CD8-positive, alpha-beta T cell (primary cell): ENCODE measurements at places on chromosomes 3 and 15.

DNA sequence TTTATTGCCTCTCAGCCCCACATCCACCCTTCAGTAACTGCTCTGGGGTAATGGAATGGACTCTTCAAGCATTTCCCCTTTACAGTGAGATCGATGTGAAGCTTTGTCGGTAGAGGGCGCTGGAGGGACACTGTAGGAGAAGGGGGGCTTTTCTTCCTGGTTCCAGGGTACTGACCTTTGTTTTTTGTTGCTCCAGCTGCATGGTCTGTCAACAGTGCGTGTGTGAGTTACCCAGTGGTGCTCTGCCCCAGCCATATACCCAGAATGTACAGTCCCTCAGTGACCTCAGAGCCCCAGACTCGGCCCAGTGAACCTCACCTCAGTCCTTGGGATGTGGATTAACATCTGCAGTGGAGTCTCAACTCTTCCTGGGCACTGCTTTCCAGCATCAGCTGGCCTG lies 180.3 kb upstream of the TSC22D2 start:
- no peak for DNase-seq

- DNase-seq, result no peak
Observed at GRCh38 chr3:39205131-39205530, 12.7 kb upstream of the XIRP1 start.

- no peak for DNase-seq
Observed at GRCh38 chr15:43423793-43424192, 52.9 kb downstream of the TUBGCP4 start.

- DNase-seq, result no peak
Observed at GRCh38 chr3:107369791-107370190, 7.4 kb upstream of the CCDC54 start.

DNA sequence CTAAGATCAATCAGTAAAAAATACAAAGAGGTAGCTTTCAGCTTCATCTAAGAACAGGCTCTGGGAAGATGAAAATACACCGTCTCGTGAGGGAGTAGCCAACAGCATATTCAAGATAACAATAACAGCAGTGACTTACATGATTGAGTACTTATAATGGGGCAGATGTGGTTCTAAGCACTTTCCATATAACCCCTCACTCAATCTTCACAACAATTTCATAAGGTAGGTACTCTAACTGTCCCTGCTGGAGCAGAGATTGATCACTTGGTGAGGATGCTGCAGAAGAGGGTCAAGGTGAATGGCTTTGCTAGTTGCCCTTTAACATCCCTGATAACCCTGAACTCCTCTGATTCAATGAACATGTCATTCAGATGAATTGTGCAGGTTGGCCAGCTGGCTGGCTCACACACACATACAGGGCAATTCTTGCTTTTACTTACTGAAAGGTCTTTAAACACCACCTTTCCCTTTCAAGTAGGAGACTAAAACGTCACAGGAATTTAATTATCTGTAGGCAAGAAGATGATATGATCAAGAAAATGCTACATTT lies 984.2 kb upstream of the CFAP20DC start:
- DNase-seq, result no peak

DNA sequence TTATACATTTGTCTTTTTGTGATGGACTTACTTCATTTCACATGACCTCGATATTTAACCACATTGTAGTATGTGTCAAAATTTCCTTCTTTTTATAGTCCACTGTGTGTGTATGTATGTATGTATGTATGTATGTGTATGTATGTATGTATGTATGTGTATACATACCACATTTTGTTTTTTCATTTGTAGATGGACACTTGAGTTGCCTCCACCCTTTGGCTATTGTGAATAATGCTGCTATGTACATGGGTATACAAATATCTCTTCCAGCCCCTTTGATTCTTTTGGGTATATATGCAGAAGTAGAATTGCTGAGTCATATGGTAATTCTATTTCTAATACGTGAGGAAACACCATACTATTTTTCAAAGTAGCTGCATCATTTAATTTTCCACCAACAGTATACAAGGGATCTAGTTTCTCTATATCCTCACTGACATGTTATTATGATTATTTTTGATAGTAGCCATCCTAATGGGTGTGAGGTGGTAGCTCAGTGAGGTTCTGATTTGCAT lies 228.2 kb downstream of the OPA1 start:
- no peak for DNase-seq

DNA sequence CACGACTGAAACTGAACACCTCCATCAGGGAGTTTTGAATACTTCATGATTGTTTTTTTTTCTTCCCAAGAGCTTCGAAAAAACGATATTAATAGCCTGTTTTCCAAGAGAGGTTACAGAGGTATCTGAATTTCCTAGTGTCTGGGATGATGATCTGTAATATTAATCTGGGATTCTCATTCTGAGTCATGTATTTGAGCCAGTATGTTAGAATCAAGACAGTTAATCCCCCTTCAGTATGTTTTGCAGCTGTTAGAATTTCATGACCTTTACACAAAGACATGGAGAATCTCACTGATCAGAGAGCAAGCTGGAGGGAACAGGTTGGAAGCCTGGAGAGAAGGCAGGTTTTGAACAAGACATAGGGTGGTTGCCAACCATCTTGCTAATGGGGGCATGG lies 234.5 kb upstream of the GAP43 start:
- DNase-seq, result no peak

- DNase-seq, result no peak
Observed at GRCh38 chr15:29800491-29801366, 21.5 kb downstream of the TJP1 start.

GRCh38 chr3:184889312-184889904 lies 77.4 kb downstream of the VPS8 start:
- DNase-seq, result no peak

DNA sequence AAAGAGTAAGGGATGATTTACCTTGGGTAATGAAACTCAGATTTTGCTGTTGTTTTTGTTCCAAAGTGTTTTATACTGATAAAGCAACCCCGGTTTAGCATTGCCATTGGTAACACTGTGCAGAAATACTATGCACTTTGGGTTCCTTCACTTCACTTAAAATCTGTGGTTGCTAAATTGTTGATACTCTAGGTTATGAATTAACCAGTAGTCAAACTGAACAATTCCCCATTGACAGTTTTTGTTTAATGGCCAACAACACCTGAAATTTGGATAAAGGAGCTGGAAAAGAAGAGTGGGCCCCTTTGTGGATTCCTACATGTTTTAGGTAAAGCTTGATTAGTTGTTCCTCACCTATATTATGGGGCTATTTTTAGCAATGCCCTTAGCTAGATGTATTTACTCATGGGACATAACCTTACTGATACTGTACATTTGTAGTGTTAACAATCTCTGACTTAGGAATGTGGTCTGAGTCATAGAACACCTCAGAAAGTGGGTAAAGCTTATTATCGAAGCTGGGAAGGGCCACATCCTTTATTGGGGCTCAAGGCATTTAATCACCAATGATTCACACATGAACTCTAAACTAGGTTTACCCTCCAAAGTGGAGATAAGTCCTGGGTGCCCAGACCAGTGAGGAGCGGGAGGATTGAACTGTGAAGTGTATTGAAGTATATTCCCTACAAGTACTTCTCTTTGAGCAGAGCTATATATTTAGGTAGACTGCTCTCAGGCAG lies 29.5 kb upstream of the THRB start:
- DNase-seq, result no peak

GRCh38 chr3:11391174-11391879 lies 119.1 kb downstream of the ATG7 start:
- DNase-seq, result no peak

- DNase-seq, result no peak
Observed at GRCh38 chr3:98070840-98071239, 16.1 kb upstream of the OR5AC2 start.

- no peak for DNase-seq
Observed at GRCh38 chr3:9916346-9916733, 558 bp upstream of the IL17RC start.

DNA sequence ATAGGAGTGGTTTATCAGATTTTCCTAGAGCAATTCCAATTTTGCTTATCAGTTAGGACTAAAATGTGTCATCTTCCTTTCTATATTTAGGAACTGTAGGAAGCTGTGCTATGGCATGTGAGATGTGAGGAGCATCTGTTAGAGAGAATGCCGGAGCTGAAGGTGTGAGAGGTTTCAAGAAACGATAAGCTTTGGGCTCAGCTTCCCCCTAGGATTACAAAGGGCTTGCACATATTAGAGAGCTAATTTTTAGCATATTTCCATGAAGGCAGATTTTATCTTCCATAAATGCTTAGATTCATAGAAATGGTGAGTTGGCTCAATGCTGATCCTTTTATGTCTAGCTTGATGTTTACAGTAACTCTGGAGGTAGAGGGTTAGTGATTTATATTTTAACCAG lies 120.2 kb downstream of the CNTN4 start:
- no peak for DNase-seq

DNA sequence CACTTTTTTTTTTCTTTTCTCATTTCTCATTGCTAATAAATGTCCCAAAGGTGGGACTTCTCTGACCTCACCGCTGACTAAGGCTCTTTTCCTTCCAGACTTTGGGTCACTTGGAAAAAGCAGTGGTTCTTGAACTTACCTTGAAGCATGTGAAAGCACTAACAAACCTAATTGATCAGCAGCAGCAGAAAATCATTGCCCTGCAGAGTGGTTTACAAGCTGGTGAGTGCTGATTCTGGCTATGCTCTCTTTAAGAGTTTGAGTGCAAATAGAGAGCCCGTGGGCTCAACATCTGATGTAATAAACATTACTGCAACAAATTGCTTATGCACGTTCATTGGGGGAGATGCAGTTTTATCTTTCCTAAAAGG lies 2.0 kb downstream of the BHLHE40 start:
- DNase-seq, result no peak

- DNase-seq, result peak; percentile 32
Observed at GRCh38 chr15:68385240-68385561, 46.8 kb downstream of the ITGA11 start.

DNA sequence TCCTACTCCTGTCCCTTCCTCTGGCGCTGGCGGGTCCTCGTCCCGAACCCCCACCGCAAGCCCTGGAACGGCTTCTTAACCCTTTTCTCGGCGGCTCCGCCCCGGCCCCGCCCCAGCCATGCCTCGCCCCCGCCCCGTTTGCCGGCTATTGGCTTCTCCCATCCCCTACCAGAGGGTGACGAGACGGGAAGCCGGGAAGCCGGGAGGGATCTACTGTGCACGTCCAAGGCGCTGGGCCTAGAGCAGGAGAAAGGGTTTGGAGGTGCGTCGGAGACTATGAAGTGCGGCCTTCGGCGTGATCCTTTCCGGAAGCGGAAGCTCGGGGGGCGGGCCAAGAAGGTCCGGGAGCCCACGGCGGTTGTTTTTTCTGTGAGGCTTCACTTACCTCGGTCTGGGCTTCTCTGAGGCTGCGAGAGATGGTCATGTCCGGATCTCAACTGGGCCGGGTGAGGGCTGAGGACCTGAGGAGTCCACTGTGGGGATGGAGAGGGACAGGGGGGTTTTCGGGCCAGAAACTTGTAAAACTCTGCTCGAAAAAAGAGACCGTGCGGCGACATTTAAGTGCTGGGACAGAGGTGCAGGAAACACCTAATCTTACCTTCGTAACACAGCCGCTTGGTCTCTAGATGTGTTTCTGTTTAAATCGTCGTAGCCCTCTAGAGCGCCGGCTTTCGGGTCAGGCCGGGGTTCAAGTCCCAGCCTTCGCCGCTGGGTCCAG lies 21.4 kb downstream of the ROPN1B start:
- DNase-seq, result peak; percentile 78

- DNase-seq, result no peak
Observed at GRCh38 chr3:137222736-137223225, 265.0 kb downstream of the IL20RB start.

GRCh38 chr3:3771567-3771966 lies 27.7 kb upstream of the LRRN1 start:
- DNase-seq, result no peak

- DNase-seq, result no peak
Observed at GRCh38 chr3:9173445-9173844, 76.0 kb downstream of the SRGAP3 start.

DNA sequence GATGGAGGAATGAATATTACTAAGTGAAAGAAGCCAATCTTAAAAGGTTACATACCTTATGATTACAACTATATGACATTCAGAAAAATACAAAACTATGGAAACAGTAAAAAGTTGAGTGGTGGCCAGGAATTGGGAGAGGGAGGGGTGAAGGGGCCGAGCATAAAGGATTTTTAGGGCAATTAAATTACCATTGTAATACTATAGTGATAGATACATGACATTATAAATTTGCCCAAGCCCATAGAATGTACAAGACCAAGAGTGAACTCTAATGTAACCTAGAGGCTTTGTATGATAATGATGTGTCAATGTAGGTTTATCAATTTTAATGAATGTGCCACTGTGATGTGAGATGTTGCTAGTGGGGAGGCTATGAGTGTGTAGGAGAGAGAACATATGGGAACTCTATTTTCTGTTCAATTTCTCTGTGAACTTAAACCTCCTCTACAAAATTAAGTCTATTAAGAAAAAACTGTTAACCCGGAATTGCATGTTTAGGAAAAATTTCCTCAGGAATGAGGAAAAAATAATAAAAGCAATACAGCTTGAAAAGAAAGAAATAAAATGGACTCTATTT lies 541.9 kb upstream of the UBE2E2 start:
- DNase-seq, result no peak

- no peak for DNase-seq
Observed at GRCh38 chr15:74511583-74511982, 29.4 kb upstream of the ARID3B start.

- no peak for DNase-seq
Observed at GRCh38 chr3:184676927-184677326, 34.9 kb downstream of the MAGEF1 start.

- no peak for DNase-seq
Observed at GRCh38 chr3:133880886-133881455, 14.7 kb downstream of the RAB6B start.

DNA sequence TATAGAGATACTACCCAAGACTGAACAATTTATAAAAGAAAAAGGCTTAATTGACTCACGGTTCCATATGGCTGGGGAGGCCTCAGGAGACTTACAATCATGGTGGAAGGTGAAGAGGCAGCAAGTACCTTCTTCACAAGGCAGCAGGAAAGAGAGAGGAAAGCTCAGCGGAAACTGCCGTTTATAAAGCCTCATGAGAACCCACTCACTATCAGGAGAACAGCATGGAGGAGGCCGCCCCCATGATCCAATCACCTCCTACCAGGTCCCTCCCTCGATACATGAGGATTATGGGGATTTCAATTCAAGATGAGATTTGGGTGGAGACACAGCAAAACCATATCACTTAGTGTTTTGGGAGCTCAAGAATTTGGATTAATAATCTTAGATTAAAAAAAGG lies 240.2 kb downstream of the UACA start:
- DNase-seq, result no peak

DNA sequence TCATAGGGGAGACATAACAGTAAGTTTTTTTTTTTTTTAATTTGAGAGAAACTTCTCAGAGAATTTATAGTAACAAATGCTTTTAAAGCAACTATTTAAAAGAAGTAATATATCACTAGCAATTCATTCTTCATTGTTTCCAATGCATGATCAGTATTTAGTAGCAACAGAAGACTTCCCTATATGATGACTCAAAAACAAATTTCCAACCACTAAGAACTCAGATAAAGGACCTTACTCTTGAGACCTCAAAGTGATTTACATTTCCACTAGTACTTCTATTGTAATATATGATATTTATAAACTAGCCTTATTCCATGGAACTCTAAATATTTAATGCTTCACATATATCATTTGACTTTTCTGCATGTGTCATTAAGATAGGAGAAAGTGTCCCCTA lies 356.3 kb downstream of the ZBTB20 start:
- no peak for DNase-seq

- no peak for DNase-seq
Observed at GRCh38 chr15:54803987-54804386, 392.8 kb downstream of the RSL24D1 start.
